ENCODE measurements at places on chromosomes 6 and 20. TPM values are rescaled to one million over a fixed set of nuclear protein-coding genes. Genes with fewer than 3 reads are reported as not detected.
A peak's percentile ranks its signal among the peaks of the same experiment; 100 is the strongest.

GRCh38 chr6:28250747-28251146, 1.3 kb downstream of the ZKSCAN4 start:
- peaks cover 16% of the 10 kb centered on the region for H3K36me3 ChIP-seq
- H3K4me3 ChIP-seq: peak overlapping the region; percentile 100
- no peak for DNase-seq
- H3K27ac ChIP-seq: no peak overlapping the region
- peaks cover 10% of the 10 kb centered on the region for H3K4me1 ChIP-seq

GRCh38 chr6:88120635-88121034, 45.5 kb downstream of the CNR1 start:
- H3K4me1 ChIP-seq: no peaks in the 10 kb centered on the region
- no peaks in the 10 kb centered on the region for H3K36me3 ChIP-seq
- peaks cover 27% of the 10 kb centered on the region for H3K27me3 ChIP-seq
- no peak overlapping the region for H3K27ac ChIP-seq
- no peak overlapping the region for H3K4me3 ChIP-seq

DNA sequence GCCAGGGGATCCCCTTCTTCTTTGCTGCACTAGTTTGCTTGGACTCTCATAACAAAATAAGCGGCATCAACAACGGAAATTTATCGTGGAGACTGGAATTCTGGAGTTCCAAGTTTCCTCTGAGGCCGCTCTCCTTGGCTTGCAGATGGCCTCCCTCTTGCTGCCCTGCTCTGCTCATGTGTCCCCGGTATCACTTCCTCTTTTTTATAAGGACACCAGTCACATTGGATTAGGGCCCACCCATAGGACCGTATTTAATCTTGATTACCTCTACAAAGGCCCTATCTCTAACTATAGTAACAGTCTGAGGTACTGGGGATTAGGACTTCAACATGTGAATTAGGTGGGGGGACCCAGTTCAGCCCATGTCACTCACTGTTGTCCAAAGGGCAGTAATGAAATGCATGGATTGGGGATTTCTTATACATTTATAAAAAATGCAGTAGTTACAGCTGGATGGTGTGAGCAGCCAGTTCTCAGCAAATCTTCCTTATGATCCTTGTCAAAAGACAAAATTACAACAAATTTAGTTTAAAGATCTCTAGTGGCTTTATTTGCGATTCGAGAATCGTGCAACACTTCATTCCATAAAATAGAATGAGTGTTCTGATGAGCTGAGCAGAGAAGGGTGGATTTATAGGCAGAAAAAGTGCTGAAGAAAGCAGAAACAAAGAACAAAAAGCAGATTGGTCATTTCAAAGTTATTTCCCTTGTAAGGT, 59.3 kb upstream of the AKAP12 start:
- no peak overlapping the region for H3K4me3 ChIP-seq
- no peaks in the 10 kb centered on the region for H3K27me3 ChIP-seq
- DNase-seq: no peak
- no peaks in the 10 kb centered on the region for H3K4me1 ChIP-seq
- no peak overlapping the region for H3K27ac ChIP-seq

DNA sequence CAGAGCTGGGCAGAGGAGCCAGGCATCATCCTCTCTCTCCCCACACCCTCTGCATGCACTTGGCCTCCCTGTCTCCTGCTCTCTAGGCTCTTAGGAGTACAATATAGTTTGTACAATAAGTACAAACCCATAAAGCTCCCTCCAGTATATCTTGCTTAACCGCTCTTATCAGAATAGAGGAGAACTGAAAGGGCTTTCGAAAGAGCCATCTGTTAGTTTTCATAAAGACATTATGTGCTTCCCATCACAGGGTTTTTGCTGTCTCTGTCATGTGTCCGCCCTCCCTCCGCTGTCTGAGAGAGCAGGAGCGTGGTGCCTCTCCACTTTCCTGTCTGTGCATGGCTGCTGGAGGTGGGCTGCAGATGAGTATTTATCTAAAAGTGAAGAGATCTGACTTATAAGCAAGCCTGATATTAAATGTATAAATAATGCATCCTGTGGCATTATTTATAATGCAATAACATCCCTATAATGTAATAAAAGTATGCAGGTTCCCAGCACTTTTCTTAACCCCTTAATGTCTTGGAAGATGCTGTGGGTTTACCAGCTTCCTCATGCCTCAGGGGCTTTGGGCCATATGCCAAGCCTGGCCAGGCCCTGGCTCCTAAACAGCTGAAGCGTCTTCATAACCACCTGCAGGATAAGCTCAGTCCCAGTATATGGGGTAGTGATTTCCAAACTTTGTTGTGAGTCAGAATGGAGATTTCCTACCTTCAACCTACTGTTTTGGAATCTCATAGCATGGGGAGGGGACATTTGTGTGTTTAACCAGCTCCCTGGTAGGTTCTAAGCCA, 297.1 kb downstream of the DHX35 start:
- H3K27ac ChIP-seq: no peak overlapping the region
- no peaks in the 10 kb centered on the region for H3K4me1 ChIP-seq
- H3K36me3 ChIP-seq: no peaks in the 10 kb centered on the region
- peaks cover 78% of the 10 kb centered on the region for H3K27me3 ChIP-seq
- no peak for DNase-seq

- H3K27me3 ChIP-seq: no peaks in the 10 kb centered on the region
- H3K4me3 ChIP-seq: no peak overlapping the region
- no peak overlapping the region for H3K27ac ChIP-seq
- no peak for DNase-seq
Observed at GRCh38 chr6:72760114-72760793, 138.4 kb downstream of the KCNQ5 start.

GRCh38 chr20:46420878-46421277, 14.5 kb upstream of the ELMO2 start:
- peaks cover 8% of the 10 kb centered on the region for H3K4me1 ChIP-seq
- peaks cover 98% of the 10 kb centered on the region for H3K27me3 ChIP-seq
- no peak overlapping the region for H3K4me3 ChIP-seq
- no peak overlapping the region for H3K27ac ChIP-seq
- H3K36me3 ChIP-seq: no peaks in the 10 kb centered on the region
- DNase-seq: no peak

DNA sequence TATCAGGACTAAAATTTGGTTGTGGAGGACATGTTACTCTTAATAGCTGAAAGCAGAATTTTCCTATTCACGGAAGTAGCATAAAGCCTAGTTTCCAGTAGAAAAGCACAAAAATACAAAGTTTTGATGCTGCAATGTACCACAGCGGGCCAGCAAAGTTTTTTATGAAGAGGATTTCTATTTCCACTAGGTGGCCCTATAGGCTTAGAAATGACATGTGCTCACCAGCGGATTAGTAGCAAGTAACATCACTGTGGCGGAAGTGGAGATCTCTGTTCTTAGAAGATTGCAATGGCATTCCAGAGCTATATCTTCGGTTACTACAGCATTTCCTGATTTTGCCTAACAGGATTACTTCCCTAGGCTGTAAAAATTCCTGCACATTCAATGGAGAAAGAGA, 1219.0 kb upstream of the EYS start:
- no peak for DNase-seq
- H3K36me3 ChIP-seq: no peaks in the 10 kb centered on the region
- no peaks in the 10 kb centered on the region for H3K27me3 ChIP-seq
- no peak overlapping the region for H3K27ac ChIP-seq

GRCh38 chr6:30359276-30359675, 14.3 kb downstream of the RPP21 start:
- H3K4me3 ChIP-seq: no peak overlapping the region
- no peak overlapping the region for H3K27ac ChIP-seq
- peaks cover 7% of the 10 kb centered on the region for H3K4me1 ChIP-seq
- no peaks in the 10 kb centered on the region for H3K36me3 ChIP-seq
- no peak for DNase-seq
- H3K27me3 ChIP-seq: peaks cover 58% of the 10 kb centered on the region

DNA sequence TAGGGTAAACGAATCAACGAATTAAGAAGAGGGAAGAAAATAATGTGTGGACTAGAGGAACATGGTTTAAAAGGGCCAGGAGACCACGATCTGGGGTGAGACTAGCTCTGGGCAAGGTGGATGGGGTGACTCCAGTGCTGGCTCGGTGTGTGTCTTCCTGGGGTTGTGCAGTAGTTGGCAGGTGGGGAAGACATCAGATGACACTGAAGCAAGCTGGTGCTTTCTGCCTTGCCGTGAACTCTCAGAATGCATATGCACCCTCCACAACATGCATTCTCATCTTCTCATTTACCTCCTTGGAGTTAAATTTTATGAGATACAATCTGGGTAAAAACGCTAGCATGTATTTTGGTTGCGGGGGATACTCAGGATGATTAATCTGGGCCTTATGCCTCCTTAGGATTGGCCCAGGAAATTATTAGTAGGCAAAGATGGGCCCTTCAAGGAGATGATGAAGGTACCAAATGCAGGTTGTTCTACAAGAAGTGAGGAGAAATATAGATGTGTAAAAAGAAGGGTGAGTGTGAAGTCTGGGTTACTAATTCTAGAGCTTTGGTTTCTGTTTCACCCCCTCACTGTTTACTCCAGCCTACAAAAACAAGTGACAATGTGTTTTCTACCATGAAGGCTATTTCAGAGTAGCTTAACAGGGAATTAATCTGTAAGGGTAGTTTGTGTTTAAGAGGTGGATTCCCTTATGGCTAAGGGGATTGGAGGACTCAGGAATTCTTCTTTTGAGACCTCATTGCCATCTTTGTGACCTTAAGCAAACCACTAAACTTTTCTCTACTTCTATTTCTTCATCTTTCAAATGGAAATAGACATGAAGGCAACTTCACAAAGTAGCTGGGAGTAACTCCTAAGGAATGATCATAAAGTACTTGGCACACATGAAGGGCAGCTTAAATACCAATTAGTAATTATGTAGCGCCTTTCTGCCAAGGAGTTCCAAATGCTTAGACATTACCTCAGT, 71.0 kb upstream of the SUPT3H start:
- H3K4me3 ChIP-seq: no peak overlapping the region
- H3K36me3 ChIP-seq: peaks cover 7% of the 10 kb centered on the region
- H3K27ac ChIP-seq: no peak overlapping the region
- DNase-seq: no peak
- H3K4me1 ChIP-seq: peaks cover 50% of the 10 kb centered on the region
- H3K27me3 ChIP-seq: no peaks in the 10 kb centered on the region

DNA sequence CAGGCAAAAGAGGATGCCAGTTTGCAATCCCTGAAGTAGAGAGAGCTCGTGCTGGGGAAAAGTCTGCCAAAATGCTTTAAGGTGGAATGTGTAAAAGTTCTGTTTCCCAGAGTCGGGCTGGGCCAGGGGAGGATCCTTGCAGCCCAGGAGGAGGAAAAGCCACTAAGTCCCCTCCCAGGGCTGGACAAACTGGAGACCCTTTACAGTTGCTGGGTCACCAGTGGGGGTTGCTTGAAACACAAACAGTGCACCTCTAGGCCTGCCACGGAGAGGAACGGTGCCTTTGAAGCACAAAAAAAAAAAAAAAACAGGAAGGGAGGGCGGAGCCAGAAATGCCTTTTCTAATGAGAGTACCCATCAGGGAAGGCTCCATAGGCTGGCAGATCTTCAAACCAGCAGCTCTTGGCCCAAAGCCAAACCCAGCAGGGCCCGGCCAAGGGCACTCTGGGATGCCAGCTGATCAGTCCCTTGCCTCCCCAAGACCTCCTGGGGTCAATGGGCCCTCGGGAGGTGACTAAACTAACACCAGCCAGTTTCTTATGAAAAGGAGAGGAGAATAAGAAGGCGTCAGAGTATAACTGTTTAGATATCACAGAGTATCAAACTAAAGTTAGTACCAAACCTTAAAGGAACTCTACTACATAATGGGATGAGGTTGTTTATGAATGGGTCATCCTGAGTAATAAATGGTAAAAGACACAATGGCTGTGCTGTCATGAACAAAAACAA, 23.7 kb downstream of the HLA-A start:
- no peaks in the 10 kb centered on the region for H3K27me3 ChIP-seq
- peak; percentile 88 for DNase-seq
- peaks cover 45% of the 10 kb centered on the region for H3K4me1 ChIP-seq
- peaks cover 19% of the 10 kb centered on the region for H3K36me3 ChIP-seq
- peak overlapping the region; percentile 67 for H3K4me3 ChIP-seq

DNA sequence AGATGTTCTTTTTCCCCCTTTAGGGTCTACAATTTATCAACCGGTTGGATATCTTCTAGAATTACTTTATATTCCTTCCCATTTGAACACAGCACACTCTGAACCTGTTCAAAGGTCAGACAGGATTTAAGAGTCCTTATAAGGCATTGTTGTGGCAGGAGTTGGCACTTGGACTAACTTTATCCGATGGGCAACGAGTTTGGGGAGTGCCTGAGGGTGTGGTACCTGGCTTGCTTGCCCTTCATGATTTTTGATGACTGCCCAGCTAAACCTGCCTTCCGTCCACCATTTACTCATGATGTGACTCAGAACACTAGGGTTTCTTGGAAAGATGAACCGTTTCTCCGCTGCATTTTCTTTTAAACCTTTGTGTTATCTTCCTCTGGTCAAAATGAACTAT, 285.2 kb downstream of the FOXC1 start:
- H3K4me3 ChIP-seq: no peak overlapping the region
- H3K27me3 ChIP-seq: no peaks in the 10 kb centered on the region
- DNase-seq: peak; percentile 46

- H3K4me3 ChIP-seq: no peak overlapping the region
- no peak for DNase-seq
- H3K4me1 ChIP-seq: peaks cover 48% of the 10 kb centered on the region
- peaks cover 5% of the 10 kb centered on the region for H3K36me3 ChIP-seq
- no peaks in the 10 kb centered on the region for H3K27me3 ChIP-seq
Observed at GRCh38 chr20:50272724-50273446, 82.3 kb downstream of the CEBPB start.

Gene SFT2D1
- total RNA-seq: 82.4 TPM

Gene RNF182
- total RNA-seq: 1.6 TPM

Gene ZNF165
- total RNA-seq: 6.3 TPM

Data from Calu3 (cell line).